Peyer's patch (tissue), 4 donors: ENCODE measurements at places on chromosomes 7 and 10. TPM values are rescaled to one million over a fixed set of nuclear protein-coding genes. Genes with fewer than 3 reads are reported as not detected.

DNA sequence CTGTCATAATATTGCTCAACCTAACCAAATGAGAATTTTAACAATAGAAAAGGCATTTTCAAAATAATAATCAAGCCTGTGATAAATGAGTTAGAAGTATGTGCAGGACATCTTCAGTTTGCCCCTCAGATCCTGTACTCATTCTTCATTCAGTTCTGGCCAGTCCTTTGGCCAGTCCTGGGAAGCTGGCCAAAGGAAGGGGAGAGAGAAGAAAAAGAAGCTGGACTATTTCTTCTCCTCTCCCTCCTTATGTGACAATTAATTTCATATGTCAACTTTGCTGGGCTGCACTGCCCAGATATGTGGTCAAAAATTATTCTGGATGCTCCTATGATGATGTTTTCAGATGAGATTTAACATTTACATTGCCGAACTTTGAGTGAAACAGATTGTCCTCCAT, 31.6 kb upstream of the ITGB8 start:
- no peak overlapping the region for H3K27ac ChIP-seq
- no peak for DNase-seq
- H3K4me1 ChIP-seq = no peaks in the 10 kb centered on the region
- H3K27me3 ChIP-seq = no peaks in the 10 kb centered on the region

GRCh38 chr7:52726986-52727385, 308.4 kb upstream of the POM121L12 start:
- DNase-seq = no peak
- H3K27ac ChIP-seq = no peak overlapping the region
- no peaks in the 10 kb centered on the region for H3K27me3 ChIP-seq
- no peaks in the 10 kb centered on the region for H3K4me1 ChIP-seq

GRCh38 chr7:8277394-8277982, 15.5 kb upstream of the ICA1 start:
- no peaks in the 10 kb centered on the region for H3K36me3 ChIP-seq
- no peaks in the 10 kb centered on the region for H3K4me1 ChIP-seq
- no peak overlapping the region for H3K4me3 ChIP-seq
- no peaks in the 10 kb centered on the region for H3K27me3 ChIP-seq

DNA sequence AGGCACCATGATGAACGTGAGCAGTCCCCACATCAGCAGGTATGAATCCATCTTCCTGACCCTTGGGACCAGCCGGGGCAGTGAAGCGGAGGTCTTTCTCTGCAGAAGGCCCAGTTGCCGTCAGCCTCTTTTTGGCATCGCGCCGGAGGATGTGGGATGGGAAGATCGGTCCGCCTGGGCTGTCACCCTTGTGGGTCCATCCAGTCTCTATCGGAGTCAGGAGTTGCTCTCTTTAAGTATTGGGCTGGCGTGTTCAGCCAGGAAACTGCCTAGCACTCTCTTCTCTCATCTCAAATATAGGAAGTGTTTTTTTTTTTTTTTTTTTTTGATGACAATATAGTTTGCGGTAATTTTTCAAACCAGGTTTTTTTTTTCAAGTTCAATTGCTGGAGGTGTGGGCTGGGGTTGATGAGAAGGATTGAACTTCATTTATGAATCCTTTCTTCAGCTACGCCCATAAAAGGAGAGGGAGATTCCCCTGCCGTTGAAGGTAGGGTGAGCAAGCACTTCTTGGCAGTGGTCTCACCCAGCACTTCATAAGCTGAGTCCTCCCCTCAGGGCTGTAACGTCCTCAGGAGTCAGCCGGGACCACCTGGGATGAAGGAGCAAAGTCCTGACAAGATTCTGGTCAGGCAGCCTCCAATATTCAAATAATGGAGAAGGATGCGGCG, at the start of gene IL2RA:
TSS of gene IL2RA (minus strand) at position 267 of the 671 bp plus-strand sequence. CDS start at position 51, 216 bp downstream.
- H3K27ac ChIP-seq = peak within 1 kb of the TSS; percentile 52
- H3K4me3 ChIP-seq = peak within 1 kb of the TSS; percentile 49
- peak; percentile 85 for DNase-seq
- H3K27me3 ChIP-seq = no peaks in the 10 kb centered on the region

DNA sequence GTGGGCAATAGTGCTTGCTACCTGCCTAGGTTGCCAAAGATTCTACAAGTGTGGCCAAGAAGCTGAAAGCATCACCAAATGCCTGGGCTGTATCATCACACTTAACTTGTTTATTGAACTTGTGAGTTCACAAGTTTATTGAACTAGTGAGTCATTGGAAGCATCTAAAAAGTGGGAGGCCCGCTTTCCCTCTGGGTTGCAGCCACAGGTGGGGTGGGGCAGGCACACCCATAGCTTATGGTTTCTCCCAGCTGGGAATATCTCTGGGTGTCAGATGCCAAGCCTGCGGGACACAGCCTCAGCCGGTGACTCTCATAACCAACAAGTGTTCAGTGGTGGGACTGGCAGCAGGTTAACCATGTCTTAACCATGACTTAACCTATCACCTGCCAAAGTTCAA, 145.9 kb upstream of the FAM13C start:
- H3K4me1 ChIP-seq = no peaks in the 10 kb centered on the region
- H3K4me3 ChIP-seq = no peak overlapping the region
- H3K27ac ChIP-seq = no peak overlapping the region
- no peaks in the 10 kb centered on the region for H3K36me3 ChIP-seq

DNA sequence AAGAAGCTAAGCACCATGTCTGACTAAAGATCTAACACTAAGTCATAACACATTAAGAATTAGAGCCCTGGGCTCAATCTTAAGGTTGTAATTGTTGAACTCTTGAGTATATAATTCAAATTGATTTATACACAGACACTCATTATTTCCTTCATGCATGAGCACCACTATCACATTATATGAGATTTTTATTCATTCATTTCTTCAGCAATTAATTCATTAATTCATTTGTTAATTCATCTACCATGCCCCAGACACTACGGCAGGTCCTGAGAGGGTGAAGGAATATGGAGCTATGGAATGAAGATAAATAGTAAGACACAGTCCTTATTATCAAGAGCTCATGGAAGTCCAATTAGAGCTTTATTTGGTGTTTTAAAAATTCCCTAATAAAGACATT, 41.9 kb downstream of the ETV1 start:
- H3K36me3 ChIP-seq = no peaks in the 10 kb centered on the region
- H3K4me3 ChIP-seq = no peak overlapping the region
- H3K27me3 ChIP-seq = no peaks in the 10 kb centered on the region

DNA sequence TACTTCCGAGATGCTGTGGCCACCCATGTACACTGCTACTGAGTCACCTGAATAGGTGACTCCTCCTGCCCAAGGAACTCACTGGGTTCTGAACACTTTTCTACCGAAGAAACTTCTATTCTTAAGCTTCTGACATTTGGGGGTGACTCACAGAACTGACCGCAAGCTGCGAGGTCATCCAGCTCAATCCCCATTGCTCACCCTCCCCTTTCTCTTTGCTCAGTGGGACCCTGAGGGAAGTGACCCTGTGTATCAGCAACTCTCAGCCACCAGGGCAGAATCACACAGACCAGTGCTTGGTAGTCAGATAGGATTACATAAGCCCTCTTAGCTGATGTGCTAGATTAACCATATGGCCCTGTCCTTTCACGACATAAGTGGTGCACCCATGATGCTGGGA, 46.3 kb downstream of the INSYN2A start:
- H3K4me3 ChIP-seq = no peak overlapping the region
- no peak for DNase-seq
- H3K4me1 ChIP-seq = no peaks in the 10 kb centered on the region
- H3K27me3 ChIP-seq = no peaks in the 10 kb centered on the region
- no peak overlapping the region for H3K27ac ChIP-seq

DNA sequence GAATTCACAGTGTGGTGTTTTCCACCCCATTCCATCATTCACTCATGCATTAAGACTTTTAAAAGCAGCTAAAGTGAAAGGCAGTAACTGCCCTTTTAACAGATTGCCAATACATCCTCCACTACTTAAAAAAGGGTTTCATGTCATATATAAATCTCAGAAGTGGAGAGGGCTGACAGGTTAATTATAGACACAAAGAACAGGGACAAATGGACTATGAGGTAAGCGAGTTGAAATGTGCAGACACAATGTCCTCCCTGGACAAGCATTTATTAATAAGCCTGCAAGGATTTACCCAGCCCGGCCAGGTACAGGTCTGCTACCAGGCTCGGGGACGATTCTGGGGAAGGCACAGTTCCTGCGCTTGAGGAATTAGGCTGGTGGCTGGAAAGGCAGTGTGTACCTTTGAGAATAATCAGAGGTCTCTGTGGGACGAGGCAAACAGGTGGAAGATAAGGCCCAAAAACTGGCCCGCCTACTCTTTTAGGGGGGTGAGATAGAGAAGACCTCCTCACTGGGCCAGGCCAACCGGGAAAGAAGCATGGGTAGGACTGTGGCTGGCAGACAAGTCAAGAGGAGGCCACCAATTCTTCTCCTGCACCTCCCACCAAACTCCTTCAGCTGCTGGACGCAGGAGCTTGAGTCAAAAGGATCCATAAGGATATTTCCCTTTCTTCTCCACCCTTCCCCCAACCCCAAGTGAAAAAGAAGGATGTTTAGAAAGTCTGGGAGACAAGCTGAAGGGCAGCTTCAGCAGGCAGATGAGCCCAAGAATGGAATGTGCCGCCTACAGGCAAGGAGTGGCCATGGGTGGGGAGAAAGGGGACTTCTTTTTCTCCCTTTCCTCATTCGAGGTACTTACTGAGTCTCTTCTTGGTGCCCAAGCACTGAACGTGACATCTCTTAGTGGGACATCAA, 1.5 kb downstream of the PDLIM1 start:
- DNase-seq = no peak
- H3K36me3 ChIP-seq = no peaks in the 10 kb centered on the region
- H3K4me3 ChIP-seq = peak overlapping the region; percentile 89
- H3K27me3 ChIP-seq = no peaks in the 10 kb centered on the region
- H3K27ac ChIP-seq = peak overlapping the region; percentile 98

DNA sequence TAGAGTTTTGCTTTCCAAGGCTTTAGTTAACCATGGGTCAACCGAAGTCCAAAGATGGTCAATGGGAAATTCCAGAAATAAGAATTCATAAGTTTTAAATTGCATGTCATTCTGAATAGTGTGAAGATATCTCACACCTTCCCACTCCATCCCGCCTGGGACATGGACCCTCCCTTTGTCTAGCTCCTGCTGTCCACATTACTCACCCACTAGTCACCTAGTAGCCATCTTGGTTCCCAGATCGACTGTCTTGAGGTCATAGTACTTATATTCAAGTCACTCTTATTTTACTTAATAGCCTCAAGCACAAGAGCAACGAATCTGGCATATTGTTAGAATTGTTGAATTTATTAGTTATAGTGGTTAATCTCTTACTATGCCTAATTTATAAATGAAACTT, 366.6 kb downstream of the PRPF18 start:
- H3K27me3 ChIP-seq = no peaks in the 10 kb centered on the region
- H3K4me1 ChIP-seq = no peaks in the 10 kb centered on the region
- no peaks in the 10 kb centered on the region for H3K36me3 ChIP-seq
- no peak overlapping the region for H3K27ac ChIP-seq
- DNase-seq = no peak

GRCh38 chr10:2296179-2296891, 559.0 kb upstream of the ADARB2 start:
- H3K27ac ChIP-seq = no peak overlapping the region
- no peak overlapping the region for H3K4me3 ChIP-seq
- H3K27me3 ChIP-seq = no peaks in the 10 kb centered on the region
- no peaks in the 10 kb centered on the region for H3K4me1 ChIP-seq
- no peaks in the 10 kb centered on the region for H3K36me3 ChIP-seq
- DNase-seq = no peak

- H3K36me3 ChIP-seq = no peaks in the 10 kb centered on the region
- peaks cover 18% of the 10 kb centered on the region for H3K4me1 ChIP-seq
- H3K4me3 ChIP-seq = no peak overlapping the region
- H3K27ac ChIP-seq = peak overlapping the region; percentile 72
- DNase-seq = peak; percentile 77
Observed at GRCh38 chr7:47576031-47576865, 5.7 kb downstream of the TNS3 start.

DNA sequence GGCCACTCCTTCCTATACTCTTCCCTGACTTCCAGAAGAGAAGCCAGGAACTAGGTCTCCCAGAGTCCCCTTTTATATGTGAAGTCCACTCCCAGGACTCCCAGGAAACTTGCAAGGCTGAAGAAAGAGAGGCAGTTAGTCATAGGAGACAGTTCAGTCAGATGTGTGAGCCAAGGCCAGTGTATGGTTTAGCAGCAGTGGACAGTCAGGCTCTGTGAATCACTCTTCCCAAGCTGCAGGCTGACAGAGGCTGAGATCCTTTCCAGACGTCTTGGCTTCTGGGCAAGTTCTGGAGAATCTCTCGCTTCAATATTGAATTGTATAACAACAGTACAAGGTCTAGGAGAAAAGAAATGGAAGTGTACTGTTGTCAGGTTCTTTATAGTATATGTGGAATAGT, 26.9 kb downstream of the BLVRA start:
- H3K36me3 ChIP-seq = no peaks in the 10 kb centered on the region
- DNase-seq = no peak
- H3K4me3 ChIP-seq = no peak overlapping the region
- no peaks in the 10 kb centered on the region for H3K27me3 ChIP-seq

DNA sequence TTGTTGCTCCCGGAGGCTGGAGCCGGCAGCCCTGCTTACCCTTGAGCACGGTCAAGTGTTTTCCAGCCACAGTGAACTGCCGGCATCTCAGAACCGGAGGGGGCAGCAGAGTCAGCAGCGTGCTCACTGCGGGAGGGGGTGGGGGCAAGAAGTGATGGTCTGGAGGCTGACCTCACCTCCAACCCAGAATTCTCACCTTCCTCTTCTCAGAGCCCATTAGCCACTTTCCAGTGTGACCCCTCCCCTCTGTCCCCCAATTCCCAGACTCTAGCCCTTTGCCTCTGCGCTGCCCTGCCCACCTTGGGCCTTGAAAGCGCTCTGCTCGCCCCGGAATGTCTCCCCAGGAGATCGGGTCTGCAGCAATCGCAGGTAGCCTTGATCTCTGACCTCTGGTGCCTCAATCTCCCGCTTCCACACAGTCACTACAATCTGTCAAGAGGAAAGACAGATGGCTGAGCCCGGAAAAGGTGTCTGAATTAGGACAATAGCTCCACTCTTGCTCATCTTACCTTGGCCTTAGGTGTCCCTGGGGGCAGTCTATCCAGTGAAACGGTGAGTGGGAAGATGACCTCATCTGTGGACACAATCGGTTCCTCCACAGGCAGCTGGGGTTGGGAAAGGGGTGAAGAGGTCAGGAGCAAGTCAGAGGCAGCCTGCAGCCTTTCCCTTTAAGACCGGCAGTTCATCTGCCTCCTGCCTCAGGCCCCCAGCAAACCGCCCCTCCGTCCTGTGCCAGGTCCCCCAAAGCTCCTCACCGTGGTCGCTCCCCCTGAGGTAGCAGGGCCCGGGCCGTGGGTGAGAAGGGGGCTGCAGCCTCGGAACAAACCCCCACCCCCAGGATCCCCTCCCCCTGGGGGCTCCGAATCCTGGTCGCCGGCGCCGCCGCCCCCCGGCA, 942 bp downstream of the TRAPPC14 start:
- H3K27ac ChIP-seq = peak overlapping the region; percentile 92
- peak overlapping the region; percentile 95 for H3K4me3 ChIP-seq
- no peak for DNase-seq
- H3K4me1 ChIP-seq = peaks cover 13% of the 10 kb centered on the region
- no peaks in the 10 kb centered on the region for H3K27me3 ChIP-seq

Gene FRAT1
- 7.9 TPM for total RNA-seq

Gene MBL2
- total RNA-seq = not detected

Gene TBXAS1
- 11.2 TPM for total RNA-seq

Gene NODAL
- total RNA-seq = not detected

Gene ZNHIT1
- total RNA-seq = 142 TPM

Gene JAKMIP3
- total RNA-seq = 0.18 TPM
